ENCODE measurements at places on chromosomes 5 and 9.
A peak's percentile ranks its signal among the peaks of the same experiment; 100 is the strongest.

GRCh38 chr5:5181650-5182324 lies 41.7 kb downstream of the ADAMTS16 start:
- no peak for DNase-seq

DNA sequence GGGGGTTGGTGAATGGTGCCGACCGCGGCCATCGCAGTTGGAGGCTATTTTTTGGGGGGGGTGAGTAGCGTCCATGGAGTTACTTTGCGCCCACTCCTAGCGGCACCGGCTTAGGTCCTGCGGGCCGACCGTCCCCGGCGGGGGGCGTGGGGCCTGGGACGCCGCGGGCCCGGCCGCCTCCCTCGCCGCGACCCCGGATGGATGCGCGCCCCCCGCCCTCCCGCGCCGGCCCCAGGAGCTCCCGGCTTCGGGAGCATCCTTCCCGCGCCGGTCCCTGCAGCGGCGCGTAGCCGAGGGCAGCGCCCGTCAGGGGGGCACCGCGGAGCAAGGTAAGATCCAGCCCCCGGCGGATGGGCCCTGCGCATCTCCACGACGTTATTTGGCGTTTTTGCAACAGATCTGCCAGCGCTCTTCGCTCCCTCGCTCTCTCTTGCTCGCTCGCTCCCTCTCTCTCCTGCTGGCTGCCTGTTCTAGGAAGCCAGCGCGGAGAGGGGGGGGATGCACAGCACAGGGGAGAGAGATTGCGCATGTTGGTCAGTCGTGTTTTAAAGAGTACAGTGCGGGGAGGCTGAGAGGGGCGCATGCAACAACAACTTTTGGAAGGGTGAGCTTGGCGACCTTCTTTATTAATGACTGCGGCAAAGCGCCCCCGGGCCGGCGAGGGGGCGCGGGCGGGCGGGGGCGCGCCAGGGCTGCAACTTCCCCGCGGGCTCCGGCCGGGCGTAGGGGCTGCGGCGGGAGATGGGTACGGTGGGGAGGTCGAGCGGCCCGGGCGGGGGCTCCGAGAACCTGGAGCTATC lies 413 bp downstream of the JADE2 start:
- DNase-seq: peak; percentile 65

DNA sequence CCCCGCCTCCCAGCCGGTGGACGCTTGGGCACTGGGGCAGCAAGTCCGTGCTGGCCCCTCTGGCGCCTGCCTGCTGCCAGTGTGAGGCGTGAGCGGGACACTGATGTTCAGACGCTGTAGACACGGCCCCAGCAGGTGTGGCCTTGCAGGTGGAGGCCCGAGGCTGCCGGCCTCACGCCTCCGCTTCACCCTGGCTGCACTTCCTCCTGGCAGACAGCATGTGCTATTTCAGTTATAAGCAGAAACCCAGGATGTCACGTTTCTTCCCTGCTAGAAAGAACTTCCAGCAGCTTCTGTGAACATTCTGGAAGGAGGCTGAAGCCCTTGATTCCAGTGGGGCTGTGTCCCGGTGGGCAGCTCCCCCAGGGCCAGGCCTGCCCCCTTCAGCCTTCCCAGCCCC lies 114.8 kb upstream of the FCN2 start:
- DNase-seq: no peak

GRCh38 chr5:36156619-36157018 lies 4.7 kb downstream of the SKP2 start:
- no peak for DNase-seq

- DNase-seq: no peak
Measured at GRCh38 chr5:143801252-143801939, 10.6 kb upstream of the HMHB1 start.

DNA sequence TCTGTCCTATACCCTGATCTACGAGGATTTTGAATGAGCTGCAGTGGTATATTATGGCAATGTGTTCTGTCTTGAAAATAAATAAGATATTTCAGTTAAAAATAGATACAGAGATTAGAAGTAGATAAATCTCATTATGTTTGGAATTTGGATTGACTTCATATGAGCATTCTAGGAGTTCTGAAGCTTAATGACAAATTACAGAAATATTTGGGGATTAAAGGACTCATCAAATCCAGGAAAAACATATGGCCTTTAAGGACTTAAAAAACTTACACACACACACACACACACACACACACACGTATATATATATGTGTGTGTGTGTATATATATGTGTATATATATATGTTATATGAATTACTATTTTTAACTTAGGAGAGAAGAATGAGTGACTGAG lies 446.9 kb upstream of the CD180 start:
- DNase-seq: no peak

- no peak for DNase-seq
Measured at GRCh38 chr5:116778651-116779280, 204.1 kb upstream of the SEMA6A start.

Data from dermis microvascular lymphatic vessel endothelial cell (primary cell).